H7 (cell line): ENCODE measurements at places on chromosomes 12 and 14. TPM values are rescaled to one million over a fixed set of nuclear protein-coding genes. Genes with fewer than 3 reads are reported as not detected.

DNA sequence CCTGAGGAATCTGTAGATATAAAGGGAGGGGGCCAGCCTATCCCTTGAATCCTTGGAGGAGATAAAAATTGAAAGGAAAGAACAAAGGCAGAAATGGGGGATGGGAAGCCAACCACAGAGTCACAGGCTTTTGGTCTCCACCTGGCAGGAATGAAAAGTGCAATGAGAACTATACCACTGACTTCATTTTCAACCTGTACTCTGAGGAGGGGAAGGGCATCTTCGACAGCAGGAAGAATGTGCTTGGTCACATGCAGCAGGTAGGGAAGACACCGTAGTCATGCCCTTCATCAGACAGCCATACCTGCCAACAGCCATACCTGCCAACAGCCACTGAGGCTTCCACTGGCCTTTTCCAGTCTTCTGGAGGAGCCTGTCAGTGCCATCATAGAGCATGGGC, 13.4 kb downstream of the ASB8 start:
- DNase-seq = peak; percentile 28

GRCh38 chr12:107130830-107131611, 37.7 kb upstream of the CRY1 start:
- DNase-seq = no peak

DNA sequence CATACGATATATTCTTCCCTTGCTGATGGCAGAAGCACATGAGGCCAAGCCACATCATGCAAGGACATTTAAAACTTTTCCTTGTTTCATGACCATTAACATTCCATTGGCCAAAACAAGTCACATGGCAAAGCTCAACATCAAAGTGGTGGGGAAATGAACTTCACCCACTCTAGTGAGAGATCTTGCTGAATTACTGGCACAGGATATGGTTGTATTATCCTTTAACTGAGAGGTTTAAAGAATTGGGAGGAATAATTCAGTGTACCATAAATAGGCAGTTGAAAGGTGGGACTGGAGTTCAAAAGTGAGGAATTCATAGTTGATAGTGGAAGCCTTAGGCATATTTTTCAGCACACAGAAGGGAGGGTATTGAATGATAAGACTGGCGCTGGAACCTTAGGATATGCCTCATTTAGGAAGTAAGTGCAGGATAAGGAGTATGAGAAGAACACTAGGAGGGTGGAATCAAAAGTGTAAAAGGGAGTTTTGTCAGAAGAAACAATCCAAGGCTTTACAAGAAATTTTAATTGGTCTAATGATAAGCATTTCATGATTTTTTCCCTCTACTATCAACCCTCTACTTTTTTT, 398.8 kb downstream of the C12orf75 start:
- DNase-seq = no peak

GRCh38 chr12:12083688-12084087, 12.9 kb downstream of the BCL2L14 start:
- DNase-seq = no peak

DNA sequence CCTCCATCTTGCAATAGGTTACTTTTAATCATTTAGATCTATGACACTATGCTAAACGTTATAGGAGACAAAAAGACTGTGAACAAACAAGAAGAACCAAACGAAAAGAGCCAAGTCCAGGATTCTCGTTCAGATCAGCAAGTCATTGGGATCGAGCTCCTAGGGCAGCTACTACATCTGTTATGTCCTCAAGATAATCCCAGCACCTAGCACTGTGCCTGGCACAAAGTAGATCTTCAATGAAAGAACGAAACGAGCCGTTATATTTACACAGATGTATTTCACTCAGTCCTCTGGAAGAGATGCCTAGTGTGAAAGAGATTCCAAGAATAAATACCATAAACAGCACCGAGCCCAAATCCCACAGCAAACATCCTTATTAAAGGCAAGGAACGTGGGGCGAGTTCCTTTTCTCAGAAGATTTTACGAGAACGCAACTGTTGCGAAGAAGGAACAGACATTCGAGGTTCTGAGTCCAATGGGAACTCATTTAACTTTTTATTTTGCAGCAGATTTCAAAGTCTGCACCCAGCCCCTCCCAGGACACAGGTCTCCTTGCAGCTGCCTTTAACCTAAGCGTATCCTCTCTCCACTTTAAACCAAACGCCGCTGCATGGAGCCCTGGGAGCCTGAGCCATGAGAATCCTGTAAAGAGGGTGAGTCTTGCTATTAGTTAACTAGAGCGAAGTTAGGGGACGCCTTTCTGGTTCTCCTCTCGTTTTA, 544 bp upstream of the TDP1 start:
- DNase-seq = no peak

DNA sequence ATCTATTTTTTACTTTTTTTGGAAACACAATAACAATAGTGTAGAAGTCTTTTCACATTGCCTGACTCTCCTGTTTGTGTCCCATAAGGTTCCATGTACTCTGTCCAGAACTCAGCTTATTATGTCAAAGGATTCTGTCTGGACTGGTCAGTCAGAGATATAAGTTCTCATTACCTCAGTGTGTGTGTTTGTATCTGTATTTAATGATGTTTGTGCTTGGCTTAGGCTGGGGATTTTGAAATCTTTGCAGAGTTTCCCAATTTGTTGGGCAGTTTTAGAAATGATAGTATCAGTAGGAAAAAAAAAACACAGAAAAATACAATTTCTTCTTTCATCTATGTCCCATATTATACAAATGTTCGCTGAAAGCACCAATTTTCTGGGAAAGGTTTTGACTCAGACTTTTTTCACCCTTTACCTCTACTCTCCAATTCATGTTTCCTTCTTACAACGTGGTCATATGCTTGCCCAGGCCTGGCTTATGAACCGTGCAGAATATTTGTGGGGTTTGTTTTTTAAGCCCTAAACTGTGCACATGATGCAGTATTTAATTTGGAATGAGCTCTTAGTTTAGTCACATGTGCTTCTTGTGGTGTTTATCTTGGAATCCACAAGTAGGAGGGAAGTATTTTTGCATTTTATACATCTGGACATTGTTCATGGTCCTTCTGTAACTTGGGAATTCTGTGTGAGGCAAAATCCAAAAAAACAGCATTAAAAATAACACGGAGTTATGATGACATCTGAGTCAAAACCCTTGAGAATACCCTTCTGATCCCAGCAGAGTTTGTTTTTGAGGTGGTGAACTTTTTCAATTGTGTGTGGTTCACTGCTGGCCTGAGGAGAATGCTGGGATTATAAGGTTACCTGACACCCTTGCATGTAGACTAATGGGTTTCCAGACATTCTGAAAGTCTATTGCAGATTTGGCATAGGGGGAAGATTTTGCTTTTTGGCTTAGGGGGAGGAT, 121.2 kb downstream of the RAD51B start:
- no peak for DNase-seq

DNA sequence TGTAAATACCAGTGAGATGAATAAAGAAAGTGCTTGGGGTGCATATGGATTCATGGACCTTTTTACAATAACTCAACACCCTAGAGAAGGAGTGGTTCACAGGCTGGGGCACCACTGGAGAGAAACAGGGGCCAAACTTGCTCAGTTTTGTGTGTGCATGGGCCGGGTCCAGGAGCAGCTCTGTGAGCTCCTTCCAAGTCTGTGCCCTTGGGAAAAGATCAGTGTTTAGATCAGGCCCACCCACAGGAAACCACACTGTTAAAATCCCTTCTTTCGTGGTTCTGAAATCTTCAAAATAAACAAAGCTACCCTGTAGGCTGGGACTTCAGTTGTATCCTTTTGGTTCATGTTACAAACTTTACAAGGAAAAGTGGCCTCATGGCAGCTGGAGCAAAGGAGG, 156.1 kb upstream of the TMEM260 start:
- no peak for DNase-seq

DNA sequence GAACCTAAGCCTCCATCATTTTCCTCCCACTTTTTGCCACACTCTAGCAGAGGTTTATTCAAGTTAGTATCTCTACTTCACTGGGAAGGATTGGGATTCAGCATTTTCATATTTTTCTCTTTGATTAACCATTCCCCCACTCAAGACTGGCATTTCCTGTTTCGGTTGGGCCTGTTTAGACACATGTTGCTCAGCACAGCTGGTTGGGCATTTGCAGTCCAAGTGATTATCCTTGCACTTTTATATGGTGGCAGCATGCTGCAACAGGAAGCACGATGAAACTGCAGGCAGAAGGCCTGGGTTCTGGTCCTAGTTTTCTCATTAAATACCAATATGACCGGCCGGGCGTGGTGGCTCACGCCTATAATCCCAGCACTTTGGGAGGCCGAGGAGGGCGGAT, 182.9 kb upstream of the GRIN2B start:
- no peak for DNase-seq

GRCh38 chr12:11832093-11832492, 182.6 kb downstream of the ETV6 start:
- DNase-seq = no peak

DNA sequence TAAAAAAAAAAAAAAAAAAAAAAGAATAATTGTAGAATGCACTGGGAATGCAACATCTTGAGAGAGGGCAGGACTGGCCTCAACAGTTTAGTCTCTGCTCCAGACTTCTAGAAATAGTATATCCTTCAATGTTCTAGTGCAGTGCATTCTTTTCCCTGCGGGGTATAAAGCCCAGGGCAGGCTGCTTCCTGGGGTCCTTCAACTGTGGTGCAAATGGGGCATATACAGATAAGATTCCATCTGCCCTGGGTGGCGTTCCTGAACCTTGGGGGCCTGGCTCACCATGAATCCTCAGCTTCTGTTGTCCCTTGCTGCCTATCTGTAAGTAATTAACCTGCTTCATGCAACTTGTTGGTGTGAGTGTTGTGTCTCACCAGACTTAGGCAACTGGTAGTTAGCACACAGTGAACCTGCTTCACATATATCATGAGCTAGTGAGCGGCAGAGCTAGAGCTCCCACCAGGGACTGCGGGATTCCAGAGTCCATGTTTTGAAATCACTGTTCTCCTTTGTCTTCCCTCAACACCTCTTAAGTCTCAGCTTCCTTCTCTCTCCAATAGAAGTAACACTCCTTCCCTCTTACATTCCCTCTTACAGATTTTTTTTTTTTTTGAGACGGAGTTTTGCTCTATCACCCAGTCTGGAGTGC, 177.6 kb downstream of the SUDS3 start:
- no peak for DNase-seq

- no peak for DNase-seq
Observed at GRCh38 chr12:65171073-65171472, 1.7 kb downstream of the LEMD3 start.

GRCh38 chr14:33402604-33403003, 463.9 kb downstream of the NPAS3 start:
- no peak for DNase-seq

GRCh38 chr12:53743266-53744129, 8.3 kb downstream of the CISTR start:
- peak; percentile 95 for DNase-seq

- no peak for DNase-seq
Observed at GRCh38 chr14:104992501-104992900, 6.9 kb downstream of the CLBA1 start.

- no peak for DNase-seq
Observed at GRCh38 chr12:63403256-63403655, 252.3 kb upstream of the AVPR1A start.

GRCh38 chr12:69570545-69571399, 14.5 kb upstream of the CCT2 start:
- peak; percentile 41 for DNase-seq

DNA sequence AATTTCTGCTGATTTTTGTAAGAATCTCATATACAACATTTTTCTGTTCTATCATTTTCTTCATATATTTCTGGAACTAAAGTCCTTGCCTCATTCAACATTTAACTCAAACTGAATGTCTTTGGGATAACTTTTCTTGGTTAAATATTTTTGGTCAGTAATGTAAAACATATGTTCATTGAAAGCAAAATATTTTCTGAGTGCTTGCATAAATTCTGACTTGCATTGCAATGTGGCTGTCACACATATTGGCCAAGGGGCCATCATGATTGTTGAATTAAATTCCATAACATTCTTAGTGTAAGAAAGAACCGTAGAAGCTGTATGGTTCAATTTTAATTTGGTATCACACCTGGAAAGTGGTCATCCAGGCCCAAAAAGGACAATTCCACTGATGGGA, 369.4 kb downstream of the GALC start:
- DNase-seq = no peak

DNA sequence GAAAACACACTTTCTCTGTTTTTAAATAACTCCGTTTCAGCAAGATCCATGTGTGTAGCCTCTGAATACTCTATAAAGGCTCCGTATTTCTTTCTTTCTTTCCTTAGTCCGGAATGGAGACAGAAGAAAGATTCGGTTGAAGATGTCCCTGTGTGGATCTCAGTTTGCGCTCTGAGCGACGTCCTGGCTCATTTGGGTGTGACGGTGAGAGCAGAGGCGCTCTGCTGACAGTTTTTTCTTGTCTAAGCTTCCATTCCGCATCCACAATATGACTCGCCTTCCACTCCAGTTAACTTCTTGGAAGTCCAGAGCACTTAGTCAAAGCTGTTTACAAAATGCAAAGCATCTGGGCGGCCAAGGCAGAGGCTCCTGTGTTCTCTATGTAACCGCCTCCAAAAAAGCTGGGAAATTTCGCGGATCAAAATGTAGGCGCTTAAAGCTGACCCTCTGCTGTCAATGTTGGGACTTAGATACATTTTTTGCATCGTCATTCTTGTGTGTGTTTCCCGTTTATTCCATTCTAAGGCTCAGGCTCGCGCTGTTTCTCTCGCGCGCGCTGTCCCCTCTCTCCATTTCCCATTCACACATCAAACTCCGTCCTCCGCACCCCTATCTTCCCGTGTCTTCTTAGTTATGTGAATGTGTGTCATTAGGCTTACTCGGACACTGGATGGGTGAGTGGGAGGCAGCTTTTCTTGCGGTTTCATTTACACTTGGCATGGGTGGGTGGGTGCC, 880 bp upstream of the FLRT2 start:
- DNase-seq = peak; percentile 19

CIROP gene
- total RNA-seq = 0.42 TPM in 1 of 2 replicates, not detected in the other

IFNG gene
- not detected in 2 replicates for total RNA-seq

JAG2 gene
- total RNA-seq = 13.0 and 17.9 TPM in 2 replicates

MBD6 gene
- 3.8 and 4.2 TPM in 2 replicates for total RNA-seq

RNASE11 gene
- total RNA-seq = not detected in 2 replicates

KRT6C gene
- not detected in 2 replicates for total RNA-seq

RASAL1 gene
- 4.4 and 4.5 TPM in 2 replicates for total RNA-seq
